ENCODE measurements at places on chromosomes 4 and X.

DNA sequence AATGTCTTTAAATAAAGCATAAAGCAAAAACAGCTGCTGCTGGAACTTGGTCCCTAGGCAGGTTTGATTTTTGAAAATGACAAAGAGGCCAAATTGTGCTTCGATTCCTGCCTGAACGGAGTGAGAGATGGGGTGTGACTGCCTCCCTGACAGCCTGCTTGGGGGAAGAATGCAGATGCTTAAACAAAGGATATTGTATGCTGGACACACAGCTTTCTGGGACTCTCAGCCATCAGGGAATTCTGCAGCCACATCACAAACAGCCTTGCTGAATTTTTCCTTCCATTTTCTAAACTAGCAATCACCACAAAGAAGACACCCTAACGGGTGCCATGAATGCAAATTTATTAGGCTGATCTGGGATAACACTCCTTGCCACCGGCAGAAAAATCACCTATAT lies 83.9 kb upstream of the CPEB2 start:
- DNase-seq = no peak

- DNase-seq = peak; percentile 37
Measured at GRCh38 chrX:148500423-148501385, at the start of gene AFF2. Gene AFF2 (plus strand): TSS chrX:148500617. CDS start chrX:148501098, 481 bp downstream.

GRCh38 chr4:7787067-7787466 lies 152.6 kb downstream of the AFAP1 start:
- no peak for DNase-seq

- no peak for DNase-seq
Measured at GRCh38 chrX:108270739-108271396, 167.4 kb downstream of the COL4A6 start.

GRCh38 chr4:124199755-124200154 lies 512.8 kb downstream of the ANKRD50 start:
- no peak for DNase-seq

GRCh38 chr4:82138374-82138773 lies 235.4 kb downstream of the HNRNPD start:
- peak; percentile 26 for DNase-seq

Measured in activated CD4-positive, alpha-beta T cell treated with anti-CD3 and anti-CD28 coated beads, Interleukin-2, Interleukin-6, amounts not matched to agents 100 ng/mL and 50 ng/mL, durations not matched to agents 16 hours and 8 hours (primary cell).